ENCODE measurements at places on chromosomes 7 and 10. TPM values are rescaled to one million over a fixed set of nuclear protein-coding genes. Genes with fewer than 3 reads are reported as not detected.

Gene ACTR3C
- not detected for total RNA-seq

Gene GIMAP6
- 5.4 TPM for total RNA-seq

Gene CAMK2B
- 1.3 TPM for total RNA-seq

Gene ITGA8
- 289 TPM for total RNA-seq

Data from aortic smooth muscle cell (primary cell).